Karpas-422 (cell line): ENCODE measurements at places on chromosomes 3 and 15. TPM values are rescaled to one million over a fixed set of nuclear protein-coding genes. Genes with fewer than 3 reads are reported as not detected.

- no peak overlapping the region for H3K27ac ChIP-seq
- no peaks in the 10 kb centered on the region for H3K27me3 ChIP-seq
- no peak for DNase-seq
- no peaks in the 10 kb centered on the region for H3K36me3 ChIP-seq
- H3K4me3 ChIP-seq: no peak overlapping the region
Observed at GRCh38 chr3:106711650-106712049, 665.6 kb upstream of the CCDC54 start.

TMEM212 gene
- total RNA-seq: not detected in 2 replicates

FGF12 gene
- not detected in 2 replicates for total RNA-seq

DNA sequence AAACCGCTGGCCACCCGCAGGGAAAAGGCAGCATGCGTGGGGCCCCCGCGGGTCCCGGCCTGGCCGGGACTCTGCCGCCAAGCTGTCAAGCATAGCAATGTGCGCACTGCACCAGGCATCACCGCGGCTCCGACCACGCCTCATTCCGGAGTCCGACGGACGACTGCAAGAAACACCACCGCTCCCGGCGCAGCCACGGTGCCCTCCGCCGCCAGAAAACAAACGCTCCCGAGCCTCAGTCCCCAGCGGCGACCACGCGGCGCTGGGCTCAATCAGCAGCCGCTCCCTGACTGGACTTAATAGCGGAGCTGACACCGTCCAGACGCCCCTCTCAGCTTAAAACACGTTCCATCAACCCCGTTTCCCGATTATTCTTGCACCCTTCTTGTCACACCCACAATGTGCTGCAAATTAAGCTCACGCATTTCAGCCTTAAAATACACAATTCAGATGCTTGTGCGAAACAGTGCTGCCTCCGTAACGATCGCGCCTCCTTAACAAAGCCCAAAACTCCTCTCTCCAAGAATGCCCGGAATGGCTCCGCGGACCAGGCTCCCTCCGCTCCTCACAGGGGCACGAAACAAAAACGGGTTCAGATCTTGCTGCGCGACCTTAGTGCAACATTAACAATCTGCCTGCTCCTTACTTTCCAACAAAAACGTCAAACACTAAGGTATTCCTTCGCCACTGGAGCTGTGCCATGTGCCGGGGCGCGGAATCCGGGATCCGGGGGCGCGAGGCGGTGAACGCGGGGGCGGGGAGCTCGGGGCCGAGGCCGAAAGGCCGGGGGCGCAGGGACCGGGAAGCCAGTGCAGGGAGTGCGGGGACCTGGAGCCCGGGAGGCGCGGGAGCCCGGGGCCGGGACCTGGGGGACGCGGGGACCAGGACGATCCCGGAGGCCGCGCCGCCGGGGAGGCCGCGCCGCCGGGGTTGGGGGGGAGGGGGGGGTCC, 655 bp downstream of the CYFIP1 start:
- no peaks in the 10 kb centered on the region for H3K36me3 ChIP-seq
- no peaks in the 10 kb centered on the region for H3K4me1 ChIP-seq
- no peak overlapping the region for H3K27ac ChIP-seq
- H3K27me3 ChIP-seq: no peaks in the 10 kb centered on the region
- no peak for DNase-seq

GREM1 gene
- not detected in 2 replicates for total RNA-seq

GRCh38 chr3:47452453-47453215, 23.1 kb downstream of the SCAP start:
- DNase-seq: no peak
- H3K36me3 ChIP-seq: peaks cover 6% of the 10 kb centered on the region; the same call in 1 of the 2 replicates
- peaks cover 7% of the 10 kb centered on the region for H3K4me1 ChIP-seq

GRCh38 chr3:147987549-147987948, 578.4 kb downstream of the ZIC1 start:
- H3K27ac ChIP-seq: no peak overlapping the region
- no peaks in the 10 kb centered on the region for H3K36me3 ChIP-seq
- H3K4me3 ChIP-seq: no peak overlapping the region
- no peak for DNase-seq

DNA sequence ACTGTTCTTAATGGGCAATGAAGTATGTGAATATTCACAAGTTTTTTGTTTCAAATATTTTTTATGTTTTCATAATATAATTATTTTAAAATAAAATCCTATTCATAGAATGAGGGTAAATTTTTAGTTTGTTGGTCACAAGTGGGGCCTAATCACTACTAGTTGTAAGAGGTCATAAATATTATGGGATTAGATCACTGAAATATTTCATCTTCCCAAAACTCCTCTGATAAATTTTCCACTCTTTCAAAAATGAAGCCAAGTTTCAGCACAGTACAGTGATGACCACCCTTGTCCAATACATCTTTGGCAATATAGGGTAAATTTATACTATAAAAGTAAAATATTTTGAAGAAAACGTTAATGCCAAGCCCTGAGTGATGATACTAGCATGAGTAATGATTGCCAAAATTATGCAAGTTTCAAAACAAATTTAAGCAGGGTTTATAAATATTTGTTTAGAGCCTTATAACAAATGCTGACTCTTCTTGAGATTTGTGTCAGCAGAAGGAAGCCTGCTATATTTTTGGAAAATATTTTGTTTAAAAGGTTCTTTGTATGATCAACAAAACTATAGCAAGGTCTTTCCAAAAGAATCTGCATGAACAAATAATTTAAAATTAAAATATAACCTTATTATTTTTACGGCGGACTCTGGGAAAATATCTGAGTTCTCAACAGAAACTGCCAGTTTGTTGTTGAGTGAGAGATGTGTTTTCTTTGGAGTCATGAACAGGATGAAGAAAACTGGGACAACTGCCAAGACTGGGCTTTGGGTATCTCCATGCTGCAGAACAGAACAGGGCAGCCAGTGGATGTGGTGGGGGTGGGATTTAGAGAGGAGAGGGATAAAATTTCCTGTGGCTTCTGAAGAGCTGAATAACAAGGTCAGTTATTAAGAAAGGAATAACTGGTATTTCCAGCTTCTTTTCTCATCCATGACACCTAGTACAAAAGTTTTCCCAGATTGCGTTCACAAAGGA, 17.9 kb upstream of the TM4SF1 start:
- DNase-seq: no peak
- H3K27me3 ChIP-seq: 0 out of 2 replicates have a peak, but pooled peaks cover 4% of the 10 kb centered on the region
- H3K27ac ChIP-seq: no peak overlapping the region
- no peaks in the 10 kb centered on the region for H3K36me3 ChIP-seq
- H3K4me1 ChIP-seq: no peaks in the 10 kb centered on the region

DNA sequence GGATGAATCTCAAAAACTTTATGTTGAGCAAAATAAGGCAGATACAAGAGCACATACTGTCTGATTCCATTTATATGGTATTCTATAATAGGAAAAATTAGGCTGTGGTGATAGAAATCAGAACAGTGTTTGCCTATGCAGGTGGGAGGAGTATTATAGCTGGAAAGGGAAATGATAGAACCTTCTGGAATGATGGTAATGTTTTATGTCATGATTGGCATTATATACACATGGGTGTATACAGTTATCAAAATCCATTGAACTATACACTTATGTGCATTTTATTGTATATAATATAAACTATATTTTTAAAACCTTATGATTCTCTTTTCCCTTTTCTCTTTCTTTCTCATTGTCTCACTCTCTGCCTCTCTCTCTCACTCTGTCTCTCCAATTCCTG, 156.1 kb downstream of the THSD4 start:
- no peak overlapping the region for H3K27ac ChIP-seq
- DNase-seq: no peak
- H3K4me3 ChIP-seq: no peak overlapping the region
- no peaks in the 10 kb centered on the region for H3K36me3 ChIP-seq

FBXL2 gene
- not detected in 2 replicates for total RNA-seq

GRCh38 chr3:132343018-132343612, 25.9 kb downstream of the ACP3 start:
- H3K4me1 ChIP-seq: no peaks in the 10 kb centered on the region
- no peaks in the 10 kb centered on the region for H3K27me3 ChIP-seq
- DNase-seq: peak; percentile 82
- no peak overlapping the region for H3K4me3 ChIP-seq

DNA sequence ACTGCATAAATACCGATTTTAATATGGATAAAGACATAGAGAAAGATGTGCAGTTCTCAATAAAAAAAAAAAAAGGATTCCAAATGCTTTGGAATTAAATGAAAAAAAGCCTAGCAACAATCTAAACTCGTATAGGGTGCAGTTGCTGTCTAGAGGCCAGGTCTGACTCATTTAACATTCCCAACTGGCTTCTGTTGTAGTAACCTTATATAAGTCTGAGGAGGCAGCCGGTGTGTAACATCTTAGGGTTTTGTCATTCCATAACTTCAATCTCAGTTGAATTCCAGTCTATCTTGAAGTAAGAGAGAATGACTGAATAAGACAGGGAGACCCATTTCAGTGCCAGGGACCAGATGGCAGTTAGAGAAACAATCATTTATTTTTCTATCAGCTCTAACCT, 6.5 kb downstream of the PDCD10 start:
- no peak for DNase-seq
- peaks cover 61% of the 10 kb centered on the region for H3K4me1 ChIP-seq
- H3K27me3 ChIP-seq: no peaks in the 10 kb centered on the region
- H3K4me3 ChIP-seq: no peak overlapping the region
- no peak overlapping the region for H3K27ac ChIP-seq
- peaks cover 8% of the 10 kb centered on the region; the same call in 1 of the 2 replicates for H3K36me3 ChIP-seq

GRCh38 chr3:188211476-188211875, 57.5 kb downstream of the LPP start:
- no peaks in the 10 kb centered on the region for H3K27me3 ChIP-seq
- no peak overlapping the region for H3K27ac ChIP-seq
- no peaks in the 10 kb centered on the region for H3K36me3 ChIP-seq
- no peak overlapping the region for H3K4me3 ChIP-seq

GCHFR gene
- total RNA-seq: 173 and 503 TPM in 2 replicates

DNA sequence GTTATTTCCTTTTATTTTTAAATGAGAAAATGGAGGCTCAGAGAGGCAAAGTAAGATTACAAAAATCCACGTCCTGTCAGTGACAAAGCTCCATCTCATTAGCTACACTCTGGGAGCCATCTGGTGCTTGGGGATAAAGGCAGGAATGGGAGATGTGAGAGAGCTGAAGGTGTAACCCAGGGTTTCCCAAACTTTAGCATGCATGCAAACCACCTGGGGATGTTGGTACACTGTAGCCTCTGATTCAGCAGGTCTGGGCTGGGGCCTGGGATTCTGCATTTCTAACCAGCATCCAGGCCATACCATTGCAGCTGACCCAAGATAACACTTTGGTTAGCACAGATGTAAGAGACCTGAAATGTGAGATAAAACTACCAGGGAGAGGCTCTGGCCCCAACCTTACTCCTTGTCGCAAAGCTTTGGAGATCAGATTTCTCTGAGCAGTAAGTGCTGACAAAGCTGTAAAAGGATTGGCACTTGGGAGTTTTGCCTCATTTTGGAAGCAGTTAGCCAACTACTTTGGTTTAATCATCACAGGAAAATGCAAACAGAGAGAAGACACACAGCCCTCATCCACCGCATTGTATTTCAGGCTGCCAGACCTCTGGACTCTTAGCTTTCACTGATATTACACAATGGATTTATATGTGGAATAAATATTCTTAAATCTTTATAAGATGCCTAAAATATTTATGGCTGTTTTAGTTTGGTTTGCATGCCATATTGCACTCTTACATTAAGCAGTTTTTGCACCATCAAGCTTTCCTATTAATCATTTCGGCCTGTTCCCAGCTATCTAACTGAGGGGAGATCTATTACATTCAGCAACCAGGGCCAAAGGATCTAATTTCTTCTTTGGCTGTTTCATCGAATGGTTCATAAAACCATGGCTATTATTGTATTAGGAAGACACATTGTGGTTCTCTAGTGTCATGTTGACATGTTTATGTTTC, 263.0 kb downstream of the EBLN2 start:
- H3K4me3 ChIP-seq: no peak overlapping the region
- no peaks in the 10 kb centered on the region for H3K27me3 ChIP-seq
- DNase-seq: no peak
- H3K27ac ChIP-seq: no peak overlapping the region
- no peaks in the 10 kb centered on the region for H3K4me1 ChIP-seq
- H3K36me3 ChIP-seq: no peaks in the 10 kb centered on the region

- no peaks in the 10 kb centered on the region for H3K27me3 ChIP-seq
- H3K4me3 ChIP-seq: no peak overlapping the region
- no peaks in the 10 kb centered on the region for H3K36me3 ChIP-seq
- no peaks in the 10 kb centered on the region for H3K4me1 ChIP-seq
Observed at GRCh38 chr3:191743283-191743682, 282.3 kb downstream of the PYDC2 start.

PRKCD gene
- total RNA-seq: 22.7 and 27.9 TPM in 2 replicates

DNA sequence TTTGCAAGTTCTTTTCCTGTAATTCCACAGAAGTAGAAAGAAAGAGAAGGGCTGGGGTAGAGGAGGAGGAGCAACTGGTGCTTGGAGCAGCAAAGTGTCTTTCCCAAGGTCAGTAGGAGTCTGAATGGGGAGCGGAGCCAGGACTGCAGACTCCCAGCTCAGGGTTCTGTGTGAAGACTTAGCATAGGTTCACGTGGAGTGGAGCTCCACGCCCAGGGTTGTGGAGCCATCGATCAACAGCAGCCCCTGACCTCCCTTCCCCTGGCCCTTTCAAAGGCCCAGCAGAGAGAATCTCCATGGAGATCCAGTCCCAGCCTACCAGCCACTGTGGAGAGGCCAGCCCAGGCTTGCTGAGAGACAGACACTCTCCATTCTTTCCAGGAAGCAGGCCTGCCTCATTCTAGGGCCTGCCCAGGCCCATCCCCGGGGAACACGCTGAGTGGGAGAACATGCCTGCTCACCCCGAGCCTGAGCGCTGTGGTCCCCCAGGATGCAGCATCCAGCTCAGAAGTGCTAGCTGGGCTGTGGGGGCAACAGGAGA, 62.1 kb downstream of the CORO2B start:
- no peaks in the 10 kb centered on the region for H3K27me3 ChIP-seq
- H3K36me3 ChIP-seq: no peaks in the 10 kb centered on the region
- no peak overlapping the region for H3K27ac ChIP-seq
- no peak overlapping the region for H3K4me3 ChIP-seq
- no peak for DNase-seq

DNA sequence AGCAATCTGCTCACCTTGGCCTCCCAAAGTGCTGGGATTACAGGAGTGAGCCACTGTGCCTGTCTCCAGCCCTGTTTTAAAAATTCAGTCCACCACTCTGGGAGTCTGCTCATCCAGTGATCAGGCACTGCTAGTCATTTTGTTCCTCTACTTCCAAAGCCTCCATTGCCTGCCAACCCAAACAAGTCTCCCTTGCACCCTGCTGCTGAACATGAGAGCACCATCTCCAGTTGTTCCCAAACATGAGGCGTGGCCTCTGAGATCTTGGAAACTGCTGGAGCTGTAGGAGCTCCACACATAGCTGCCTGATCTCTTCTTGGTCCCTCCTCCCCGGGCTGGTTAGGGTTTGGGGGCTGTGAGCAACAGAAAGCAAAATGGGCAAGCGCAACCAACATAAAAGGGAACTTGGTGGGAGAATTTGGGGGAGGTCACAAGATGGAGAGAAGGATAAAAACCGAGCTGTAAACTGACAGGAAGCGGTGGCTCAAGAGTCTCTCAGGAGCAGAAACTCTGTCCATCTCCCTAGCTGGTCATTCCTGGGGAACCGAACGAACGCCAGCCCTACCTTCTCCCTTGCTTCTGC, 49.6 kb upstream of the TLE3 start:
- no peak overlapping the region for H3K27ac ChIP-seq
- no peaks in the 10 kb centered on the region for H3K4me1 ChIP-seq
- no peak for DNase-seq
- H3K27me3 ChIP-seq: no peaks in the 10 kb centered on the region
- H3K4me3 ChIP-seq: no peak overlapping the region

- H3K27me3 ChIP-seq: no peaks in the 10 kb centered on the region
- no peak overlapping the region for H3K27ac ChIP-seq
- DNase-seq: no peak
- H3K4me1 ChIP-seq: no peaks in the 10 kb centered on the region
- no peak overlapping the region for H3K4me3 ChIP-seq
Observed at GRCh38 chr3:41986561-41986960, 24.7 kb upstream of the ULK4 start.

- H3K4me3 ChIP-seq: no peak overlapping the region
- DNase-seq: no peak
- no peak overlapping the region for H3K27ac ChIP-seq
Observed at GRCh38 chr15:56752986-56753385, 19.7 kb upstream of the ZNF280D start.
